Fibroblast of skin of left biceps (primary cell): ENCODE measurements at places on chromosomes 5 and 9.
A peak's percentile ranks its signal among the peaks of the same experiment; 100 is the strongest.

- no peak for DNase-seq
These were observed 12.4 kb upstream of the AKNA start for GRCh38 chr9:114400219-114400618.

DNA sequence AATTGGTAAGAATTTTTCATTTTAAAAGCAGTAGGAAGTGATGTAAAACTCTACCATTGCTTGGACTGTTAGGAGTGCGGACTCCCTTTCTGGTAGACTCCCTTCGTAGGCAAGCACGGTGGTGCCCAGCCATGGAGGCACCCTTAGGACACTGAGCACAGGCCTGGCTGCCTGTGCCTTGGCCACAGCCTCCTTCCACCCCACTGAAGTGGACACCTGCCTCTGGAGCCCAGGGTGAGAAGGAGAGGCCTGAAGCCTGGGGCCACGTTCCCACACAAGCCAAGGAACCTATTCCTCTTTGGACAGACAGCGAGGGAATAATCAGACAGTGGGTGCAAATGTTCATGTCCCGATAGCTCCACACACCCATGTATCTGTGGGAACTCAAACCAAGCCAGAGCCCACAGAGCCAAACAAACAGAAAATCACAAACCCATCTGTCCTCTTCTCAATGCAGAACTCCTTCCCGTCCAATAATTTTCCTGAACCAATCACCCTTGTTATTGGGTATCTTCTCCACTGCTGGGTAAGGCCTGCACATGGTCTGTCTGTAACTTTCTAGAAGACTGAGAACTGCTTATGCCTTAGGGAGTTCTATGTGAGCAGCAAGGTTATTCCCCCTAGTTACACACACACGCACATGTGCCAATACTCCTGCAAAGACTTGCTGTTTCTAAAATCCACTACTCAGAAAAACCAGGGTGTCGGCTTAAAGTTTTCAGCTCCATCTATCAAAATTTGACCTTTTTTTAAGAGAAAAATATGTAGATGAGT, 45.2 kb downstream of the UBE2QL1 start:
- DNase-seq: no peak

DNA sequence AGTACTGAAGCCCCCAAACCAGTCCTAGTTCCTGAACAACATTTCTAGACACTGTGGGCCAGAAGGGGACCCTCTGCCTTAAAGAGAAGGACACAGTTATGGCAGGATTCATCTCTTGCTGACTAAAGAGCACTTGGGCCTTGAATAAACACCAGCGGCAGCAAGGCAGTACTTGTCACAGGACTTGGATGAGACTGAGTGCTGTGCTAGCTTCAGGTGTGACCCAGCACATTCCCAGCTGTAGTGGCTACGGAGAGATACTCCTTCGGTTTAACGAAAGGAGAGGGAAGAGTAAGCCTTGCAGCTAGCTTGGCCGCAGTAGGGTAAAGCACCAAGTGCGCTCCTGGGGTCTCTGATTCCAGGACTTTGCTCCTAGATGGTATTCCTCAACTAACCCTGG, 10.9 kb upstream of the STX17 start:
- no peak for DNase-seq

- no peak for DNase-seq
These were observed 138.5 kb downstream of the MPDZ start for GRCh38 chr9:13140843-13141592.

DNA sequence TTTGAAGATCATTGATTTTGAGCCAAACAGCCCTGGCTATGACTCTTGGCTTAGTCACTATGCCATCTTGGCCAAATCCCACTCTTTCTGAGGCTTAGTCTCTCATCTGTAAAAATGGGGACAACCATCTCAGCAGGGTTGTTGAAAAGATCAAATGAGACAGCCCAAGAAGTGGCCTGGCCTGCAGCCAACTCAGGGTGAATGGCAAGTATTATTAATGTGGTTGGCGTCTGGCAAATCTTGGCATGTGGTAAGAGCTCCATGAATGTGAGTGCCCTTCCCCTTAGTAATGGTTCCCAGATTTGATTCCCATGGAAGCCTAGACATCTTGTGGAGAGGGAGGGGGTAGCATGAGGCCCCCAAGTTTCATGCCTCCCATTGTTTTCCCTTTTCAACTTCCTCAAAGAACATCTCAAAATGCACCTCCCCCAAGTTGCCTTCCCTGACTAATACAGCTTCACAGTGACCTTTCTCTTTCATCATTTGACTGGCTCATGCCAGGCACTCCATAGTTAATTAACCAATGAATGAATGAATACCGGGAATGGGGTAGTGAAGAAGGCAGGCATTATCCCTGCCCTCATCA, 11.8 kb upstream of the TGFBI start:
- peak; percentile 72 for DNase-seq

DNA sequence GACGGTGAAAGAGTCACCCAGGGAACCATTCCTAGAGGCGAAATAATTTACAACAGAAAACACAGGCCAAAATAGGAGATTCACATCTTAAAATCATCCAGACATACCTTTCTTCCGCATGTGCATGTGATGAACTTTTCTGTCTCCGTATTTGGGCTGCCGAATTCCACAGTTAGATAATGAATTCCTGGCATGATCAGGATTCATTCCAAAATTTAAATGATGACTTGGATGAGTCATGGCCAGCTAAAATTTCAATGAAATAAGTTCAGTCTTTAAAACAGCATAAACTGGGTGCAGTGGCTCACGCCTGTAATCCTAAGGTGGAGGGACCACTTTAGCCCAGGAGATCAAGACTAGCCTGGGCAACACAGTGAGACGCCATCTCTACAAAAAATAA, 82.7 kb downstream of the DROSHA start:
- DNase-seq: peak; percentile 74

DNA sequence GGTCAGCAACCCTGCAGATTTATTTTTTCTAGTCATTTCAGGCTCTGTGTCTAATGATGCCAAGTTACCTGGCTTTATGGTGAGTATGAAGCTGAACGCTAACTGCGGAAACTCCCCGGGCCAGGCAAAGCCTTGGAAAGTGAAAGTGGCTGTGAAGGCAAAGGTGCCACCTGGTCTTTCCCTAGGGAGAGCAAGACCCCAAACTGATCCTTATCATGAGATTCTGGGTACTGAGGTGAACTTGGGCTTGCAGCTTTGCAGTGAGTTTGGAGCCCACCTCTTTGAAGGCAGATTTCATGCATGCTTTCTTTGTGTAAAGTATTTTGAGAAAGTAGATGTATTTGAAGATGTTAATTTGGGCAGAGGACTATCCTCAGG, 63.3 kb downstream of the CARTPT start:
- DNase-seq: no peak

DNA sequence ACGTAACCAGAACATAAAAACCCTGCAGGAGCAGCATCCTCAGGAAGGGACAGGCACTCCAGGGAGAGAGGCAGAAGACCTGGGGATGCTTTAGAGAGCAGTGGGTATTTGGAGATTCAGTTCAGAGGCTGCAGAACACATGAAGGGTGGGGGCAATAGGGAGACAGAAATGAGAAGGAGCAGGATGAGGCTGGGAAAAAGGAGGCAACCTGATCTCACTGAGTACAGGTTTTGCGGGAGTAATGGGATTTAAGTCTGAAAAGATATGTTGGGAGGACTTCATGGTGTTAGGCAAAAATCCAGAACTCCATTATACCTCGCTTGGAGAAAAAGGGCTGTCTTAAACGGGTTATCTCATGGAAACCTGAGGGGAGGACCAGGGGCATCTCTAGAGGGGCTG, 41.3 kb upstream of the GARNL3 start:
- no peak for DNase-seq

- DNase-seq: no peak
These were observed 215.8 kb downstream of the BRINP1 start for GRCh38 chr9:119153402-119153801.

DNA sequence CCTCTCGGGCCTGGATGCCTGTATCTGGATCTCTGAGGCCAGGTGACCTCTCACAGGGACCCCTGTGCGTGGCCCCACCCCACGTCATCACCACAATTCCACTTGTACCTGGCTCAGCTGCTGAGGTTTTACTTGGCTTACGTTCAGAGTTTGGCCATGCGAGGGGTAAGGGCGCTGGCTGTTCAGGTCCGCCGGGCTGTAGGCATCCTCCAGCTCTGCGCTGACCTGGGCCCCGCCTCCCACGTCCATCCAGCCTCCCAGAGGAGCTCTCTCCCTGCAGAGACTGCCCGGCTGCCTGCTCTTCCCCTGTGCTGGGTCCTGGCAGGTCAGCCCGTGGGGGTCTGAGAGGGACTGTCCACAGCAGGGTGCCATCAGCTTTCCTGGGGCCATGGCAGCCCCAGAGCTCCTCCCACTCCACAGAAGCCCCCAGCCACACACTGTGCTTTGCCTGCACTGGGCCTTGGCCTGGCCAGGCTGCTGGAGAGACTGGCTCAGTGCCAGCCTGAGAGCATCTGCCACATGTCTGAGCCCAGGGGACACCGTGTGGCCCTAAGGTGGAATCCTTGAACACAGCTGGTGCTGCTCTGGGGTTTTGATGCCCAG, 43.6 kb downstream of the SLC6A3 start:
- no peak for DNase-seq
